Activated naive CD4-positive, alpha-beta T cell treated with anti-CD3 and anti-CD28 coated beads for 36 hours (primary cell): ENCODE measurements at places on chromosomes 12 and 14. TPM values are rescaled to one million over a fixed set of nuclear protein-coding genes. Genes with fewer than 3 reads are reported as not detected.

CLSTN3 gene
- total RNA-seq, result 21.8 TPM

FSCB gene
- not detected for total RNA-seq

DNA sequence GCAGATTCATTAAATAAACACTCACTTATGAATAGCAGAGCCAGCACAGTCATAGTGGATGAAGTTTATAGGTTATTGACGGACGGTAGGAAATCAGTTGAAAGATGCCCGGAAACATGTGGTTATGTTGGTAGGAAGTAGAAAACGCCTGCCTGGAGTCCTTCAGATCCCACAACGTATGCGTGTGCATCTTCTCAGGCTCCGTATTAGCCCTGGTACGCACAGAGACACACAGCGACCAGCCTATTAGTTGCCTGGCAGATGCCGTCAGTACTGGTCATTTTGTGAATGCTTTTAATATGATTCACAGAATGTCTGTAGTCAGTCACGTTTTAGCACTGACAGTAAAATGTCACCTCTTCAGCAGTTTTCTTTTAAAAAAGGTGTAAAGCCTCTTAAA, 196.4 kb downstream of the RGS6 start:
- DNase-seq, result no peak

A2M gene
- not detected for total RNA-seq

GRCh38 chr14:96081767-96082400, 42.7 kb downstream of the C14orf132 start:
- no peak for DNase-seq

DNA sequence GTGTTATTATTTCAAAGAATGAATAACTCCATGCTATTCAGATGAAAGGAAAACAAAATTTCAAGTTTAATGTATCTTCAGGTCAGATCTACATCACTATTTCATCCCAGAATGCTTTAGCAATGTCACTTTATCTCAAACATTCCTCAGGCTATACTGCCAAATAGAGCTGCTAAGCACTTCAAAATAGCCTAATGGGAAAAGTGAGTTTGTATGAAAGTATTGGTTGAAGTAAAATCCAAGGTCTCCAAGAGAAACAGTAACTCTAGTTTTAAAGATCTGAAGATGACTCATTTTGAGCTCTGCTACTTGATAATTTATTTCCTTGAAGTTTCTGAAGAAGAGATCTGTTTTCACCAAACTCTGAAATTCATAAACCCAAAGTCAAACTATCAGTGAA, 466.2 kb upstream of the FOXG1 start:
- DNase-seq, result no peak

RHOJ gene
- not detected for total RNA-seq

DNA sequence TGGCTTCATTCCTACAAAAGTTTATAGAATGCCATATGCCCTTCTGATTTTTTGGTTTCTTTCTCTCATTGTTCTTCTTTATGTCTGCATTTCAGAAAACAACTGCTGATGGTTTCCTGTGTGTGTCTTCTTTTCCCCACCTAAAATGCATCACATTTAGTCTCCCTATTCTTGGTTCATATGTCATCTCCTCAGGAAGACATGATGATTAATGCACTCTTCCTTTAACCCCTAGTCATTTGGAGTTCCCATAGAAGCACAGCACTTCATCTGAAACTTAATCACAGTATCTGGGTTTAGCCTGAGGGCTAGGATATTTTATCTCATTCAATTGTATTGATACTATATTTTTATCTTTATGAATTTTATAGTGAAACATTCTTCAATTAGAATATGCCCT, 21.5 kb downstream of the GNPNAT1 start:
- no peak for DNase-seq

DNA sequence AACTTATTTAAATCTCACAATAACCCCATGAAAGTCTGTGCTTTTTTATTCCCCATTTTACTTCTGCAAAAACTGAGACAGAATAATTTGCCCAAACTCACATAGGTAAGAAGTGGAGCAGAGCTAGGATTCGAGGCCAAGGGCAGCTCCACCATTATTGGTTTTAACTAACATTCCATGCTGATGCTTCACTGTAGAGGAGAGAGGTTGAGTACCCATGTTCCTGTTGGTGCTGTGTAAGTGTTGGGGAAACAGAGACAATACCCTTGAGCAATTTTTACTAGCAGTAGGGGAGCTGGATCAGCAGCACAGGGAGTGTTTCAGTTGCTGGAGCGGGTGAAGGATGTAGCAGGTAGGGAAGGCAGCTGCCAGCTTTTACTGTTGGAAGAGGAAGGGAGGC, 21.1 kb downstream of the RASSF8 start:
- DNase-seq, result no peak

- no peak for DNase-seq
Observed at GRCh38 chr14:53714495-53715192, 242.0 kb downstream of the BMP4 start.

DNA sequence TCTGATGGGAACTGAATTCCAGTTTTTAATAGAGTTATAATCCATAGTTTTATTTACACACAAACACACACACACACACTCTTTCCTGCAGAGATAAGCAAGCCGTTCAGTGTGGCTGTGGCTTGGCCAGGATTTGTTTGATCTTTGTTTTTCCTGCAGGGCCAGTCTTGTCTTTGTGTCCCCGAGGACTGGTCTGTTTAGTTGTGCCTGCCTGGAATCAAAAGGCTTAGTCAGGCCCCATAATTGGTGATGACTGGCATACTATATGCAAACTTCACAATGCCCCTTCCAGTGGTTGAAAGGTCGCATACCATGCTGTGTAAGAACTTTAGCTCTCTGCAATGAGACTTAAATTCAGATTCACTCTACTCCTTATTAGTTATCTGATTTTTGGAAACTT, 26.0 kb downstream of the WBP11 start:
- no peak for DNase-seq

DNA sequence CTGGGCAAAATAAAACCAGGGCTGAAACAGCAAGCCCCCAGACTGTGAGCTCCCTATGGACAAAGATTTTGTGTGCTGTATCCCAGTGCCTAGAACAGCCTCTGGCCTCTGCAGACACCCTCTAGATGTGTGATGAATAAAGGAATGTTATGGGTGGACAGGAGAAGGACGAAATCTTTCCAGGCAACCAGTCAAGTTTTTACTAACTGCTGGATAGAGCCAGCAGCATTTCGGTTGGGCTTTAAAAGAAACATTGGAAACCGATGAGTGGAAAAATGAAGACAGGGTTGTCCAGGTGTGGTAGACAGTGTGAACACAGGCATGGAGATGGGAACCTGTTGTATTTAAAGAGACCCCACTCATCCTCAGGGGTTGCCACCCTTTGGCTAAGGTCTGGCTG, 4.0 kb downstream of the CHGA start:
- no peak for DNase-seq

GRCh38 chr14:105495990-105496830, 5.2 kb downstream of the TEDC1 start:
- DNase-seq, result no peak

- DNase-seq, result peak; percentile 31
Observed at GRCh38 chr14:98692832-98693231, 579.2 kb downstream of the BCL11B start.

GRCh38 chr14:38999949-39000348, 103.1 kb downstream of the SEC23A start:
- no peak for DNase-seq

TMTC1 gene
- total RNA-seq, result not detected

TMEM30B gene
- 3.0 TPM for total RNA-seq

AKAP3 gene
- total RNA-seq, result 2.1 TPM

PRB2 gene
- not detected for total RNA-seq

GRCh38 chr14:91870001-91870400, 2.7 kb upstream of the TC2N start:
- peak; percentile 87 for DNase-seq

ZBTB1 gene
- total RNA-seq, result 23.4 TPM

GRCh38 chr12:65496617-65497016, 218.1 kb downstream of the MSRB3 start:
- DNase-seq, result no peak

VWF gene
- total RNA-seq, result not detected

- no peak for DNase-seq
Observed at GRCh38 chr12:80325167-80325959, 118.7 kb upstream of the PTPRQ start.

ARL6IP4 gene
- 177 TPM for total RNA-seq

GRCh38 chr12:123134826-123135225, 16.1 kb downstream of the PITPNM2 start:
- no peak for DNase-seq

OVCH1 gene
- not detected for total RNA-seq

- DNase-seq, result peak; percentile 42
Observed at GRCh38 chr14:68628605-68629310, 164.1 kb downstream of the ZFP36L1 start.

TFCP2 gene
- total RNA-seq, result 25.4 TPM

OR6S1 gene
- total RNA-seq, result not detected

SLC25A47 gene
- total RNA-seq, result not detected

CMTM5 gene
- not detected for total RNA-seq

GRCh38 chr12:128133321-128134073, 133.5 kb upstream of the TMEM132C start:
- DNase-seq, result no peak

GRCh38 chr12:46898989-46899388, 73.2 kb upstream of the SLC38A4 start:
- DNase-seq, result no peak

PROX2 gene
- 0.07 TPM for total RNA-seq

CCDC38 gene
- total RNA-seq, result not detected

DNA sequence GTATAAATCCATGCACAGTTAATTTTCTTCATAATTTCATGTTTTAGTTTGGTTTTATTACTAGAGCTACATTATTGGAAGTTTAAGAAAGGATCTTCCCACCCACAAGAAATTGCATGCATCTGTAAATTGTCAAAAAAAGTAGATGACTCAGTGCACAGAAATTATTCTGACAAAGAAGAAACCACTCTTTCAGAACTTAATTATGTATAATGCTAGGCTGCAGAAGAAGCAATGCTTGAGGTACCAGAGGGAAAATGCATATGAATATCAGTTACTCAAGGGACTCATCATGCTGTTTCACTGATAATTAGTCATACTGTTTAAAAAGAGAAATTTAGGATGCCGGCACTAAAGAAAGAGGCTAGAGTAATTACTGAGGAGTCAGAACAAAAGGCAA, 147.0 kb downstream of the SLC16A7 start:
- no peak for DNase-seq

BLOC1S1 gene
- total RNA-seq, result 118 TPM

DNA sequence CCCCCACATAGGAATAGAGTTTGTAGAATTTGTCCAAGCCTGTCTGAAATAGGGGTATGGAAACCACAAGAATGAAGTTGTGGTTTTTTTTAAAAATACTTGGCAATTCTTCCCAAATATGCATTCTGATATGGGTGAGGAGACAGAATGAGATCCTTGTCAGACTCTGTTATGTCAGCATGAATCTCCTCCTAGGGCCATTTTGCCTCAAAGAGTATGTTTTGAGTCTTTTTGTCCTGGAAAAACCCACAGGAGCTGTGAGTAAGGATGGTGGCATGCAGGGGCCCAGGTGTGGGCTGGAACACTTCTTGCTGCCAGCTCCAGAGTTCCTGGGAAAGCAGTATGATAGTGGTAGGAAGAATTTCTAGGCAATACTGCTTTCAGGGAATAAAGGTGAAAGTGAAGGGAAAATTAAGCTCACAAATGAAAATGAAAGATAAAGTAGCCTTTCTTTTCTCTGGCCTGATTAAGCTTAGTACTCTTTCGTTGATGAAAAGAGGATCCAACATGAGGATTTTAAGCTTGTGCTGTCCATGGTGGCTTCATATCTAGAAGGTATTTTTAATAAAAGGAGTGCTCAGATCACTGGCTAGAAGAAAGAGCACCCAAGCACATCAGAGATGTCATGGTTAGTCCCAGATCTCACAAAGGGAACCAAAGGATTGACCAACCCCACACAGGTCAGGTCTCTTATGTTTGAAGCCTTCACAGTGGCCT, 130.8 kb downstream of the LLPH start:
- no peak for DNase-seq

HCAR2 gene
- total RNA-seq, result not detected

STYK1 gene
- total RNA-seq, result not detected

DNA sequence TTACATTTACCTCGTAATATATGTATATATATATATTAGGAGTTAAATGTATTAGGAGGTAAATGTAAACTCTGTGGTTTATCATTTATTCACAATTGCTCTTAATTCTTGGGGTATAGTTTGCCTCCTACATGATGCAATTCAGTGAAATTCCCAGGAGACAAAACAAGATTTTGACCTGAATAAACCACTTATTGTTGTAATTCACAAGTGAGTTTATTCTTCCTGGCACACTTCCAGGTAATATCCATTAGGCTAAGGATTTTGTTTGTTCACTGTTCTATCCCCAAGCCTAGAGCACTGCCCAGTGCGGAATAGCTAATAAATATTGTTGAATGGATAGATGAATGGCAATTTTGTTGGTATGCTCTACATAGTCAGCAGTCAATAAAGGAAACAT, 3.0 kb downstream of the SMIM10L1 start:
- DNase-seq, result no peak

MSRB3 gene
- not detected for total RNA-seq
